ENCODE measurements at places on chromosomes 12 and 14.

GRCh38 chr14:36325853-36326252 is 5.4 kb upstream of the MBIP start:
- DNase-seq, result no peak

DNA sequence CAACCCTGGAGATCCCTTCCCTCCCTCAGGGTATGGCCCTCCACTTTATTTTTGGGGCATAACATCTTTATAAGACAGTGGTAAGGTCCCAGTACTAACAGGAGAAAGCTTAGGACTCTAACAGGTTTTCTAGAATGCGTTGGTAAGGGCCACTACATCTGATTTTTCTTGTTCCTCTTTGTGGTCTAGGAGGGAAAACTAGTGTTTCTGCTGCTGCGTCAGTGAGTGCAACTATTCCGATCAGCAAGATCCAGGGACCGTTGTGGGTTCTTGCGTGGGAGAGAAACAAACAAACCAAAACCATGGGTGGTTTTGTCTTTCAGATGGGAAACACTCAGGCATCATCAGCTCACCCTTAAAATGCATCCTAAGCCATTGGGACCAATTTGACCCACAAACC is 123.6 kb upstream of the SLC16A7 start:
- no peak for DNase-seq

DNA sequence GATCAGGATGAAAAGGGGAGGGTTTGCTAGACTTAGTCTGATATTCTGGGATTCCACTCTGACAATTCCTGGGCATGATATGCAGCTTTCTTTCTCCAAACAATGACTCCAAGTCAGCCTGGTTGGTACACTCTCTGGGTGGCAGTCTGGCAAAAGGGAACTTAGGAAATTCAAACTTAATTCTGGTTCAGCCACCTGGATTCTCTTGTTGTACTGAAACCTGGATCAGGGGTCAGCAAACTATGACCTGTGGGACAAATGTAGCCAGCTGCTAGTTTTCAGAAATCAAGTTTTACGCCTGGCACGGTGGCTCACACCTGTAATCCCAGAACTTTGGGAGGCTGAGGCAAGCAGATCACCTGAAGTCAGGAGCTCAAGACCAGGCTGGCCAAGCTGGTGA is 6.2 kb downstream of the AMN1 start:
- no peak for DNase-seq

DNA sequence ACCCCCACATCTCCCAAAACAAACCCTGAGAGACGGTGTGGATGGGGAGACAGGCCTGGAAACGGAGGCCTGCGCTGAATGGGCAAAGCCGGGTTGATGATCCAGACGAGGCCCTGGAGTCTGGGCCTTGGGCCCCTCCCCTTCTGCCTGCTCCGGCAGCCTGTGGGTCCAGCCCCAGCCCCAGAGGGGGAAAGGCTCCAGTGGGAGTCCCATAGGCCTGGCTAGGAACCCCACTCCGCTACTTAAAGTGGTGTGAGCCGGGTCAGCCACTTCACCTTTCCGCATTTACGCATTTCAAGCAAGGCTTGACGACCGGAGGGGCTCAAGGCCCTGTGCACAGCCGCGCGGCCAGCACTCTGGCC is 695 bp upstream of the TNFAIP2 start:
- no peak for DNase-seq

GRCh38 chr14:34081101-34081575 is 130.3 kb upstream of the EGLN3 start:
- no peak for DNase-seq

GRCh38 chr14:105198588-105198987 is 17.5 kb upstream of the NUDT14 start:
- no peak for DNase-seq

All from amniotic stem cell (primary cell).